Type B pancreatic cell (in vitro differentiated cells): ENCODE measurements at places on chromosomes 12 and 14.
A peak's percentile ranks its signal among the peaks of the same experiment; 100 is the strongest.

DNA sequence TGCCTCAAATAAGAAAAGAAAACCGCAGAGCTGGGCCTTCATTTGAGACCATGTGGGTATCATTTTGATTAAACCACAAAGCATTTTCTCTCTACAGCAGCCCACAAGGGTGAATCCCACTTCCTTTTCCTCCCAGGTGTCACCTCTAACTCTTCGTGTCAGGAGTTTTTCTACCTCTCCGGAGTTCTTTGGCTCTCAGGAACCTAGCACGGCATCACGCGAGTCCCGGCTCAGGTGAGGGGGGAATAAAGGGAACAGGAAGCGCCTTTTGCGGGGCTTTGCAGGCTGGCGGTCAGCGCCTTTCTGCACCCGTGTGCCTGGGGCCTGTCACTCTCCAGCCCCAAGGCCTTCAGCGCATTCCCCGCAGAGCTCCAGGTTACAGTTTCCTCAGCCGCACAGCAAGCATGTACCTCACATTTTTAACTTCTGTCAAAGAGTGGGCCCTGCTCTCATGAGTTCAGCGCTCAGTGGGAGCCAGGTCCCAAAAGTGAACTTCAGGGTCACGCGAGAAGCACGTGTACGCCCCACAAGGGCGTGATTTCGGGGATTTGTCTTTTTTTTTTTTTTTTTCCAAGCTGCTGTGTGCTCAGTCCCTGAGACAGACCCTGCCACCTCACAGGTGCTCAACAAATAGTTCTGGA, 740 bp upstream of the PRPF40B start:
- no peak for DNase-seq

DNA sequence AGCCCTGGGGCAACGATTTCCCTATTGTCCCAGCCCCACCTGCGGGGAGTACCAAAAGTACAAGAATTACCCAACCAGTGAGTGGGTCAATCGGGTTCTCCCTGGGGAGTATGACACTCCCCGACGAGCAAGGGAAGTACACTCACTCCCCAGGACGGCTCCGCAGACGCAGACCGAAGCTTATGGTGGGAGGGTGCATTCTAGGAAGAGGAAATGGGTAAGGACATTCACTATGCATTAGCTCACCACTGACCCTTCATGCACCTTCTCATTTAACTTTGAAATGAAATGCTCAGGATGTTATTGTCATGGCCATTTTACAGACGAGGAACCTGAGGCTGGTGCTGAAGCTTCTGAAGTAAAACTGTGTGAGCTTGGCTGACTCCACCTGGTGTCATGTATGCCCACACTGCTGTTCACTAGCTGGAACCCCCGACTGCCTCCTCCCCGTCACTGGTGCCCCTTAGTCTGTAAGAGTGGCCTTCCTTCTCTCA, 45.8 kb upstream of the TMED10 start:
- DNase-seq: no peak

DNA sequence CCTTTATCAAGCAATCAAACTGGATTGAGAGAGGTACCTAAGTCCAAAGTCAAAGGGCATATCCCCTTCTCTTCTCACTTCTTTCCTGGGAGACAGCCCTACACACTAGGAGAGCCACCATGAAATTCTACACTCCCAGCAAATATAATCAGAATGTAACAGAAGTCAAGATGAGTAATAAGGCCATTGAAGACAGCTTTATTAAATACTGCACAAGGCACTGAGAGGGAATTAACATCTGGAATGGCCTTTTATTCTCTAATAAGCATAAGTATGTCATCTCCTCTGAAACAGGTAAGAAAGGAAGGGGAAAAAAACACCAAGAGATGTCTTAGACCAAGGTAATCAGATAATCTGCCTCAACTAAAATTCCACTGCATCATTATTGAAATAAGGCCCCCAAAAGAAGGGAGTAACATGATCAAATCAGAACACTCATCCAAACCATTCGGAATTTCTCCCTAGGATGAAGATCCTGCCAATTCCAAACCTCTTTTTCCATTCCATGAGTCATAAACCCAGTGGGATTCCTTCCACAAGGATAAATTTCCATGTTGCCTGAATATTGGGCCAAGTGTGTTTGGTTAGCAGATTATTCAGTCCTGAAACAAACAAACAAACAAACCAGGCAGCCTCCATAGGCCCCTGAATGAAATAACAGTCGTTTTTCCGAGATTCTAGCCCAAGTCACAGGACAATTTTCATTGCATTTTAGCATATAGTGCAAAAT, 19.9 kb downstream of the SLC35F4 start:
- no peak for DNase-seq

DNA sequence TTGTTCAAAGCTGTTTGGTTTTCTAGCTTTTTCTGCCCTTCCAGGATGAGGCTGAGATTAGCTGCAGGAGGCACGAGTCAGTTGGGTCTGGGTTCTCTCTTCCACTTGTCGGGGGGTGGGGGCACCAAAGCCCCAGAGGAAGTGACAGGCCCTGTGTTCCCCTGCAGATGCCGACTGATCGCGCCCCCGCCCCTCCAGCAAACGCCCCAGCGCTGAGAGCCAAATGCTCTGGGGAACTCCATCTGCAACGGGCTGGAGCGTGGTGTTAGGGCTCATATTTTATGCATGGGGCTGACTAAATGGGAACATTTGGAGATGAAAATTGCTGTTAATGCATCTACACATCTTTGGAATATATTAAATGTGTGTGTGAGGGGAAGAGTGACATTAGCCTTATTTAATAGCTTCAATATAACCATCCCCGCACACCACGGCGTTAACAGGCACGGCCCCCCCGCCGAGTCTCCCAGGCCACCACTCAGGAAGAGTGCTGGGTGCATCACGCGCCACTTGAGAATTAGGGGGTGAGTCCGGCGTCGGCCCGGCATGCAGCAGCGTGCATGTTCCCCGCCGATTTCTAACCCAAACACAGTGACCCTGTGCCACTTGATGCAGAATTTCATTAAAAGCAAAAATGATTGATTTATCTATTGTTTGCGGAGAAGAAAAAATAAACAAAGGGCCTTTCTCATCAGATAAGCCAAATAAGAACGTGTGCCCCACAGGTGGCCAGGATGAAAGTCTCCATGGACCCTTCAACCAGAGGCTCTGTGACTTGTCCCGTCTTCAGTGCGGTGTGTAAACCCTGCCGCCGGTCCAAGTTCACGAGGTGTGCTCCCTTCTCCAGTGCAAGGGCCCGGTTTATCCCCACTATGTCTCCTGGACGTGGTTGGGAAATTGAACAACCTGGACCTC, 165.0 kb upstream of the RTL1 start:
- peak; percentile 60 for DNase-seq

- DNase-seq: no peak
Measured at GRCh38 chr12:107642240-107642639, 43.4 kb upstream of the PWP1 start.

GRCh38 chr12:41835556-41835955, 309.1 kb downstream of the GXYLT1 start:
- no peak for DNase-seq

- DNase-seq: no peak
Measured at GRCh38 chr14:60188115-60188514, 22.9 kb upstream of the DHRS7 start.

- no peak for DNase-seq
Measured at GRCh38 chr14:74620497-74620921, 8.5 kb upstream of the LTBP2 start.

DNA sequence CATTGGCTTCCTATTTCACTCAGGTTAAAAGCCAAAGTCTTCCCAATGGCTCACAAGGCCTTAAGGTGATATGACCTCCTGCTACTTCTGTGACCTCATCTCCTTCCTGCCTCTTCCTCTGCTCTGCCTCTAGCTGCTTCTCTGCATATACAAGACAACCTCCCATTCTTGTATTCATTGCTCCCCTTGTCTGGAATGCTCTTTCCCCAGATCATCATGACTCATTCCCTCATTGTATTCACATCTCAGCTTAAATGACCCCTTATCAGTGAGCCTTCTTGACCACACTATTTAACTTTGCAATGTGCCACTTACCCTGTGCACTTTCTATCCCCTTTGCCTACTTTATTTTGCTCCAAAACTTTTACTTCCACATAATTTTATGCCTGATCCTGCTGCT, 90.2 kb downstream of the PPP1R12A start:
- DNase-seq: no peak

DNA sequence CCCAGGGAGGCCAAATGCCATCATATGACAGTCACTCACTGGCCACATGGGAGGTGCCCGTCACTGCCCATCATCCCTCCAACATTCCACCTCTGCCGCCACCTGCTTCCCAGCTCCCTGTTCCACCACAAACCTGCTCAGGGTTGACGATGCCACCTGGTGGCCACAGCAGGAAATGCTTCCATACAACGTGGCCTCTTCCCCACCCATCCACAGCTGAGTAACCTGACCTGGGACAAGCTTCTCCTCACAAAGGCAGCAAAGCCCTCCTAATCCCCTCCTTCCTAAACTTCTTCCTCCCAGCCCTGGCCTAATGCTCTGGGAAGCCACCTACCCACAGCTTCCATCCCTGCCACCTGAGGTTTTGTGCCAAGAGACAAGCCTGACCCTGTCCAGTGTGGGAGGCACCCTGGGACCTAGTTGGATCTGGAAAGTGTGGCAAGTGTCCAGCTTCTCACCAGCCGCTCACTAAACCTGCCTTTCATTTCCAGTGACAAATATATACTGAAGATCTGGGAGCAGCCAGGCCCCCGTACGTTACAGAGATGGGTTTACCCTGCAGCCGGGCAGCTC, 4.3 kb downstream of the DEGS2 start:
- no peak for DNase-seq
